ENCODE measurements at places on chromosomes 2 and 18.

DNA sequence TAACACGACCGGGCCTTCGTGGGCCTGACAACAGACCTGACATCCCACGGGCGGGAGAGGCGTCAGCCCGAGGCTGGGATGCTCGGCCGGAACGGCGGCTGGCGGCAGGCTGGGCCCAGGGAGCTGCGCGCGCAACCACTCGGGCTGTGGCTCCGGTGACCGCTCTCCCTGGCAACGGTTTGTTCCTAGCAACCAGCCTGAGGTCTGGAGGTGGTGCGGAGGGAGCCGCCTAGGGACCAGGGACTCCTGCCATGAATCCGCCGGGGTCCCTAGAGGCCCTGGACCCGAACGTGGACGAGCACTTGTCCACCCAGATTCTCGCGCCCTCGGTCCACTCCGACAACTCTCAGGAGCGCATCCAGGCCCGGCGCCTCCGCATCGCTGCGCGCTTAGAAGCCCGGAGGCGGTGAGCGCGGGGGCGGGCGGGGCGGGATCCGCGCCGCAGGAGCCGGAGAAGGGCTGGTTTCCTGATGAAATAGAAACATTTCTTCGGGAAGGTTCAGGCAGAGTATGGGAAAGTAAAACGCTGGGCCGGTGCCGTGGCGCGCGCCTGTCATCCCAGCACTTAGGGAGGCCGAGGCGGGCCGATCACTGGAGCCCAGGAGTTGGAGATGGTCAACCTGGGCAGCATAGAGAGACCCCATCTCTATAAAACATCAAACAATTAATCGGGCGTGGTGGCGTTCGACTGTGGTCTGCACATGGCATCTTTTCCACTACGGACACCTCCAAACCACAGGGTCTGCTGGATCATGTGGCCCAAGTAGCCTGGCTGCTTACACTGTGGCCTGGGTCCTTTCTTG is at the start of gene DRC1:
TSS of gene DRC1 (plus strand) at position 182 of the 803 bp plus-strand sequence. CDS start at position 252, 70 bp downstream.
- peak; percentile 66 for DNase-seq

- no peak for DNase-seq
These were observed 139.5 kb upstream of the NDUFV2 start for GRCh38 chr18:8962855-8963635.

GRCh38 chr18:48360376-48361021 is 48.7 kb downstream of the ZBTB7C start:
- DNase-seq: no peak

DNA sequence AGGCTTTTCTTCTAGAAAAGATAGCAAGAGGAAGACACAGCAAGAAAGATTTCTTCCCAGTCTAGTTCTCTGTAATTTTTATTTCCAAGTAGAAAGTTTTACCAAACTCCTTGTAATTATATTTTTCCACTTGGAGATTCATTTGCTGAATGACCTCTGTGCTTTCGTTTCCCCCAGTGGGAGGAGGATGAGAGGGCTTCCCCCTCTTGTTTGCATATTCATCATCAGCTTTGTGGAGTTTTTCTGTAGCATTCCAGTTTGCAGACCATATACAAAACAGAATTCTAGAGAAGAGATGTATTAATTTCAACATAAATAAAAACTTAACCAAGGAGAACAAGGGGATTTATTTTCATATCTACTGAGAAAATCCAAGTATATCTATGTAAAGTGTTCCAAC is 51.3 kb downstream of the RMDN2 start:
- DNase-seq: peak; percentile 8

DNA sequence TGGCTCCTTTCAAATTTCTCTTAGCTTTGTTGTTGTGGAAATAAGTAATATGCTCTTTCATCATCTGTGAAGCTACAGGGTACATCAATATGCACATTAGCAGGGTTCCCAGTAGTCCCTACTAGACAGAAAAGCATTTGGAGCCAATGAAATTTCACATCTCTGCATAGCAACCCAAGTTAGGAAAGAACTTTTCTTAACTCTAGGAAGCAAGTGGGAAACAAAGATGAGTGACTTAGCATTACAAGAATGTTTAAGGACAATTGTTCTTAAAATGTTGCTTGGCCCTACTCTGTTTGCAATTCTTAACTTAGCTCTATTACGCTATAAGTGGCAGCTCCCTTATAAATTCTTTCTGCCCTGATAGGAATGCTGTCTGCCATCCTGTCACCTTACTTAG is 39.6 kb downstream of the ZEB2 start:
- DNase-seq: no peak

GRCh38 chr2:217743966-217744761 is 258.6 kb downstream of the TNS1 start:
- DNase-seq: no peak

DNA sequence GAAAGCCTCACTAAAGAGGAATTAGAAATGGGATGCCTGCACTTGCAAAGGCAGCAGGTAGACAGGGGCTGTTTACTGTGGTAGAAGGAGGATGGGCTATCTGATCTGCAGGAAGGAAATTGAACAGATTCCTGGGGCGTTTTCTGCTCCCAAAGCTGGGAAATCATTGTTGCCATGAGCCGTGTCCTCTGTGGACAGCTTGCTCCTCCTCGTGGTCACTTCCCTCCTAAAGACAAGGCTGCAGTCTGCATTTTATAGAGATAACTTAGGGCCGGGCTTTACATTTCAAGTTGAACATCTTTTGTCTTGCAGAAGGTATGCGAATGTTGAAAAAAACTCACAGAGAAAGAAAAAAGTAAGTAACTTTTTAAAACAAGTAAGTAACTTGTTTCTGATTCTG is 50.9 kb downstream of the DCDC2C start:
- DNase-seq: no peak

GRCh38 chr2:76679025-76679396 is 843.2 kb downstream of the LRRTM4 start:
- no peak for DNase-seq

- DNase-seq: peak; percentile 35
These were observed 99.1 kb downstream of the HRH4 start for GRCh38 chr18:24559526-24559925.

DNA sequence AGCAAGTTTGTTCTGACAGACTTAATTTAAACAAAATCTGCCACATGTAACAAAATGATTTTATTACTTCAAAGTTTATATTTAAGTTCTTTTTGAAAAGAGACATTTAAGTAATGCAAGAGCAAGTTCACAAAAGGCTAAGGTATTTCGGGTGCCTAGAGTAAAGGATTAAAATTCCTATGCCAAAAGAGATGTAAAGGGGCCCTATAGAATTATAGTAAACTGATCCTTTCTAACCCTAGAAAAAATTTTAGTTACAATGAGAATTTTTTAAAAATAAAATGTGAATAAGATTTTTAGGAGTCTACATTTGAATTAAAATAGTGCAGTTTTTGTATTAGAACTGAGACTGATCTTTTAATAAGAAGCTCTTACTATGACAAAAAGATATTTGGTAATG is 147.1 kb downstream of the PLEKHA3 start:
- DNase-seq: no peak

DNA sequence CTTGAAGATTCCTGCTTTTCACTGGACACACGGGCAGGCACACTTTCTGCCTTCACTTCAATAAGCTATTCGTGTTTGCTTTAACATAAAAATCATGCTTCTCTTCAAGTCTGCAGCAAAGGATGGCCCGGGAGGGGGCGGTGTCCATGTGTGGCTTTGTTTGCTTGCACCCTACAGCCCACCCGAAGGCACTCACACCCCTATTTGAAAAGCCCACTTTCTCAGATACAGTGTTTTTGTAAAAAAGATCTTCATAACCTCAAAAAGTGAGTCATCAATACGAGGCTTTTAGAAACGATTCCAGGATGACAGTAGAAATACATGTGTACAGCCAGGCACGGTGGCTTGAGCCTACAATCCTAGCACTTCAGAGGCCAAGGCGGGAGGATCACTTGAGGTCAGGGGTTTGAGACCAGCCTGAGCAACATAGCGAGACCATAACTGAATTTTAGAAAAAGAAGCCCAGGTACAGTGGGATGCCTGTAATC is 36.5 kb upstream of the HPCAL1 start:
- DNase-seq: no peak

DNA sequence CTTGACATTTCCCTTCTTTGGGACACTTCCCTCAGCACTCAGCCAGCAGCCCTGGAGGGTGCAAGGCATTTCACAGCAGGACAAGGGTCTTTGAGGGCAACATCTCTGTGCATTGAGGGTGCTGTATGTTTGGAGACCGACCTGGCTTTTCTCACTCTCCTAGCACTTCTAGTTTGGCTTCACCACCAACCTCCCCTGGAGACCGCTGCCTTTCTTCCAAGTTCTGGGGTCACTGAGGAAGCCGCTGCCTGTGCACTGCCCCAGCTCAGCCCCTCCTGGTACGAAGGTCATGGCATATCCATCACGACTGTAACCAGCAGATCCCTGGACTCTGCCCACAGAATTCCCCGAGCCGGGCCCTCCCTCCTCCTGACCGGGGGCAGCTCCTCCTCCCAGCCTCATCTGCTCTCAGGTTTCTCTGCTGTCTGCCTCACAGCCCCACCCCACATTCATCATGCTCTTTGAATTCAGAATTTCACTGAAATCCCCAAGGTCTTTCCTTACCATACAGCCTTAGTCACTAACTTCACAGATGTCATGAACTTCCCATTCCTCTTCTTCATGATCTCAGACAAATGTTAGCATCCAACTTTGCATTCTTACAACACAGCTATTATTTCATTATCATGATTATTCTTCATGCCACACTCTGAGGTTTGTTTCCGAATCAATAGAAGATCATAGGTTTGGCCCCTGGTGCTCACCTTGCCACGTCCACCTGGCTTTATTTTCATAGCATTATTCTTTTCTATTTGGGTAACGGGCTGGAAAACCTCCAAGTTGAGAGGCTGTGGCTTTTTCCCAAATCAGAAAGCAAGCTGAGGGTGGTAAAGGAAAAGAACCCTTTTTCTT is 113.0 kb upstream of the COPS8 start:
- DNase-seq: peak; percentile 84

DNA sequence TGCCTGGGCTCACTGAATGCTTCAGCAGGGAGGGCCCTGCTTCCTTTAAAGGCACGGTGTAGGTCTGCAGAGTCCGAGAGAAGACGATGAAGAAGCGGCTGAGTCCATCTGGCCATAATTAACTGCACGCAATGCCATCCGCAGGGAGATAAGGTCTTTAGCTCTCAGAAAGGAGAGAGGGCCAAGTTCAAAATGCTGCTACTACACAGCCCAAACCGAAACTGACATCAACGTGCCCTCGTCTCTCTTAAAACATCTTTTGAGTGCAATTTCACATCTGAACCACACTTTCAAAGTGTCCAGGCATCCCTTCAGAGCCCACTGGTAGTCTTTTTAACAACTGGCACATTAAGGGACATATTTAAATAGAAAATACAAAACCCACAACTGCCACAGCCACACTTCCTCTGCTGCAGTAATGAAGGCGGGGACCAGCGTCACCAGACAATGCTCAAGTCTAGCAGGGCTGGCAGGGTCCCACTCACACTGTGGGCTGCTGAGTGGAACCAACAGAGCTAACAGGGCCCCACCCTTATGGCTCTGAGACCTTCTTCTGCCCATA is 35.8 kb downstream of the ST3GAL5 start:
- DNase-seq: peak; percentile 46

DNA sequence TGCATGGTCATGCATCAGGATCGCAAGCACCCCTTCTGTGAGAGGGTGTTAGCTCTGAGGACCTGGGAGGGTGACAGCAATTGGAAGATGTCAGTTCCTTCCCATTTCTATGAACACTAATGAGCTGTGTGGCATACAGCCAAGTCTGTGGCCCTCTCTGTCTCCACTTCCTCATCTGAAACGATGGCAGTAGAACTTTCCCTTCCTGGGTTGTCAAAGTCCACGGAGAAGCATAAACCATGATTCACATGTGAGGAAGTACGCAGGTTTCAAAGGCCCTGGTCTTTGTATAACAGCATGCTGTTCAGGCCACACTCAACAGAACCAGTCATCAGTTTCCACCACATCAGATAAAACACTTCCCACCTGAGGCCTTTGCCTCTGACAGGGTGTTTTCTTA is 167.4 kb upstream of the RAB6C start:
- DNase-seq: peak; percentile 97

- no peak for DNase-seq
These were observed 293.1 kb downstream of the CDCA7 start for GRCh38 chr2:173647681-173648311.

- no peak for DNase-seq
These were observed 80.6 kb downstream of the EML6 start for GRCh38 chr2:54803783-54804751.

DNA sequence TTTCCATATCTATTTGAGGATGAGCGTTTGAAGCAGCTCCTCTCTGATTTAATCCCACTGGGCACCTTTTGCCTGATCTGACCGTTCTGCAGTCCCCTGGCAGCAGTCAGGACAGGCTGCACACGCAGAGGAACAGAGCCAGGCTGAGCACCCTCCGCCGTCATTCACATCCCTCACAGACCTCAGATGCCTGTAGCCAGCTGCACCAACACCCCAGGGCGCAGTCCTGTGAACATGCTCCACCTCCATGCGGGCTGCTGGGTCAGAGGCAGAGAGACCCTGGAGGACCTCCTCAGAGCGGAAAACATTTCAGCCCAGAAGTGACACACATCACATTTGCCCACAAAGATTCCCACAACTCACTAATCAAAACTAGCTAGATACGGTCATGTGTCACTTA is 146.1 kb downstream of the SEPTIN10 start:
- no peak for DNase-seq

- no peak for DNase-seq
These were observed 286.5 kb downstream of the C1D start for GRCh38 chr2:67776276-67776675.

DNA sequence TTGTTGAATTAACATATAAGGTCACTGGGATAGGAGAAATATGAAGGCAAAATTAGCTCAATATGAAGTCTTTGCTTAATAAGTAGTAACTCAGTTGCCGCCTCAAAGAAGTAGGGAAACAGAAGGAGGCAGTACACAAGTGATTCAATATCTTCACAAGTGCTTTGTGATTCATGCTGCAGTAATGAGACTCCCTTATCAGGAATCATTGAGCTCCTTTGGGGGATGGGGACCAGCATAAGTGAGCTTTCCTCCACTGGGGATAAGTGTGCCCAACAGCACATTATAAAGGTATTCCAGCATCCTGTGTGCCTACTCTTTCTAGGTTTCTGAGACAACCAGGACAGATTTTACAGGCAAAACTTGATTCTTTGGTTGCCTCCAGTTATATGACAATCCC is 323.4 kb upstream of the UBE2E3 start:
- no peak for DNase-seq

All from suppressor macrophage treated with lipopolysaccharide for 4 hours (primary cell).